ENCODE measurements at places on chromosomes 16 and 17. TPM values are rescaled to one million over a fixed set of nuclear protein-coding genes. Genes with fewer than 3 reads are reported as not detected.

TADA2A gene
- 22.2 TPM for total RNA-seq

FAM117A gene
- 65.0 TPM for total RNA-seq

SNAI3 gene
- 6.0 TPM for total RNA-seq

PDILT gene
- total RNA-seq = not detected

- no peak overlapping the region for H3K4me3 ChIP-seq
- H3K36me3 ChIP-seq = peaks cover 64% of the 10 kb centered on the region
- H3K4me1 ChIP-seq = no peaks in the 10 kb centered on the region
These were observed 37.9 kb downstream of the UBN1 start for GRCh38 chr16:4884972-4885874.

DNA sequence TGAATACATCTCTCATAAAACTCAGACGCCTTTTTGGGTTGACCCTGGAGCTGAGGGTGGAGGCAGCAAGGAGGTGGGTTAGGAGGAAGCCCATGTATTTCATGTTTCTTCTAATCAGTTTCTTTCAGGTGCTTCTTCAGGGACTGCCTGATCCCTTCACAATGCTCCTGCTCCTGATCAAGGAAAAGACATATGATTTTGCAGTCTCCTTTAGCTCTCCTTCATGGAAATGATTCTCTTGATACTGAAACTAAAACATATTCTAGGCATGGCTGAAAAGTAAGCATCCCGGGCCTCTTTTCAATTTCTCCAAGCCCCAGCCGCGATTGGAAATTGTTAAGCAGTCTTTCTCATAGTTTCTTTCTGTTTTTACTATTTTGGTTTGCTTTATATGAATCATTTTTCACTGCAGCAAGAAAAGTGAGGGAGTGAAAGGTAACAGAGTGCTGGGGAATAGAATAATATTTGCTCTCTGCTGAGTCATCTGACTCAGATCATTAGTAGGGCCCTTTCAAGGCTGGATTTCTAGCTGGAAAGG is 730.7 kb downstream of the CDH11 start:
- no peak overlapping the region for H3K4me3 ChIP-seq
- DNase-seq = no peak
- no peaks in the 10 kb centered on the region for H3K4me1 ChIP-seq
- no peaks in the 10 kb centered on the region for H3K27me3 ChIP-seq

DNA sequence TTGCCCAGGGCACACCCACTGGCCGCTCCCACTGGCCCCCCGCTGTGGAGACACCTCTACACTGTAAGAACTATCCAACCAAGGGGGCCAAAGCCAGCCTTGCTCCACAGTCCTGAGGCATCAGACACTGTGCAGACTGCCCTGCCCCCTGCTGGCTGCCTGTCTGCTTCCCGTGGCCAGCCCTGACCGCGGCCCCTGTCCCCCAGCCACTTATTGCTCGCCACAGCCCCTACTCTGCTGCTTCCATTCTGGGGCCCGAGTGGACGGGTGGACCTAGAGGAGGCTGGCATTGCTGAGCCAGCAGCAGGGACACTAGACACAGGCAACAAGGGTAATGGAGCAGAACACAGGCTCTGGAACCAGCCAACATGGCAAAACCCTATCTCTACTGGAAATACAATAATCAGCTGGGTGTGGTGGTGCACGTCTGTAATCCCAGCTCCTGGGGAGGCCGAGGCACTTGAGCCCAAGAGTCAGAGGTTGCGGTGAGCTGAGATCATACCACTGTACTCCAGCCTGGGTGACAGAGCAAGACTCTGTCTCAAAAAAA is 19.7 kb upstream of the LRRC37A3 start:
- peak; percentile 88 for DNase-seq
- H3K27ac ChIP-seq = no peak overlapping the region

DNA sequence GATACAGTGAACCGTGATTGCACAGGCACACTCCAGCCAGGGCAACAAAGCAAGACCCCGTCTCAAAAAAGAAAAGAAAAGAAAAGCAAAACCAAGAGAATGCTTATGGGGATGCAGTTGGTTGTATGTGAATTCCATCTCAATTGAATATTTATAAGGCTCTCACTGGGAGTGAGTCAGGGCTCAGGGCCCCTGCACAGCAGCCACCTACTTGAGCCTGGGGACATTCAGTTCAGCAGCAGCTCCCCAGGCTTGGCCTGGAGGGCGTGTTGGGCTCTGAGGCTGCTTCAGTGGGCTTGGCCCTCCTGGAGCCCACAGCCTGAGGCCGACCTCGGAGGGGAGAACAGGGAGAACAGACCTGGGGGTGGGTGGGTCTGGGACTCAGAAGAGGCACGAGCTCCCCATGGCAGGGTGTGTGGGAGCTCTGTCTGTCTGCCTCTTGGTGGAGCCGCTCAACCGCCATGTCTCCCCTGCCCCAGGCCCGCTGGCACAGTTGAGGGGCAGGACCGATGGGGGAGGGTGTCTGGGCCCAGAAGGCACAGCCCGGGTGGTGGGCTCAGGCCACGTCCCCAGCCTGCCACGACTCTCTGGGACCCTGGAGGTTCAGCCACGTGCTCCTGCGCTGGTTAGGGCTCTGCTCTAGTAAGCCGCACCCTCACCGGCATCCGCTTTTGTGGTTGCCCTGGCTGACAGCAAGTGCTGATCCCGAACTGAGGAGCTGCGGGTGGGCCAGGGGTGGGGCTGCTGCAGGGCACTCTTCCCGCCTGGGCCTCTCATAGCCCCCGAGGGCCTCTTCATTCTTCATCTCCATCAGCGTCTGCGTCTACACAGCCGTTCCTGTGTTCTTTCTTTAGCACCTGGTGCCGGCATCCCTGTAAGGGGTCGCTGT is 24.8 kb downstream of the ZFPM1 start:
- no peaks in the 10 kb centered on the region for H3K27me3 ChIP-seq
- peaks cover 22% of the 10 kb centered on the region for H3K4me1 ChIP-seq
- peak; percentile 88 for DNase-seq
- no peak overlapping the region for H3K4me3 ChIP-seq
